Stimulated activated CD4-positive, alpha-beta T cell treated with anti-CD3 and anti-CD28 coated beads, Interleukin-15, amount 100 ng/mL, for 1 hour (primary cell): ENCODE measurements at places on chromosomes 1 and 21.

GRCh38 chr21:41501919-41502318 lies 6.0 kb downstream of the TMPRSS2 start:
- DNase-seq = no peak

DNA sequence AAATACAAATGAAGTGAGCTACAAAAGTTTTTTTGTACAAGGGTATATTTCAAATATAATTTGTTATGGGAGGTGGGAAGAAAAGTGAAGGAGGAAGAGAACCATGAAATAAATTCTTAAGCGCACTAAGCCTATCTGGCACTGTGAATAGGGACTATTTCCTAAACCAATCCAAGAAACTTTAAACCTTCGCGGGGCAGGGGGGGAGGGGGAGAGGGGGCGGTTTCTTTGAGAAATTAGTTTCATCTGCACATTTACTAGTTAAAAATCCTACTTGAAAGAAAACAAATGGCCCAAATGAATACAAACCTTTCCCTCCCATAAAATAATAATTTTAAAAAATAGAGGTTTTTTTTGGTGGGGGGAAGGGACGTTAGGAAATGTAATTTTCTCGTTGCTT lies 364 bp downstream of the GOLPH3L start:
- no peak for DNase-seq

GRCh38 chr1:207398986-207399385 lies 55.1 kb upstream of the CR2 start:
- DNase-seq = no peak

DNA sequence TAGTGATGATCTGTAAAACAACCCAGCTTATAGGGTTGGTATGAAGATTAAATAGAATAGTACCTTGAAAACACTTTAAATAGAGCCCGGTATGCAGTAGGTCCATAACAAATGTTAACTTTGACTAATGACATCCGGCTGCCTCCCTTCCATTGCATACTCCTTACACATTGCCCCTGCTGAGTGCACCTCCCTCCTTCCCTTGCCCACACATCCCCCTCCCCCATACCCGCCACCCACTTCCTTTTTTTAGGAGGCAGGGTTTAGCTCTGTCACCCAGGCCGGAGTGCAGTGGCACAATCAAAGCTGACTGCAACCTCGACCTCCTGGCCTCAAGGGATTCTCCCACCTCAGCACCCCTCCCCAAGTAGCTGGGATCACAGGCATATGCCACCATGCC lies 24.4 kb upstream of the ZC3H12A start:
- no peak for DNase-seq

GRCh38 chr1:71018791-71019190 lies 28.8 kb downstream of the PTGER3 start:
- no peak for DNase-seq

GRCh38 chr21:35014302-35015041 lies 34.6 kb downstream of the RUNX1 start:
- DNase-seq = no peak

DNA sequence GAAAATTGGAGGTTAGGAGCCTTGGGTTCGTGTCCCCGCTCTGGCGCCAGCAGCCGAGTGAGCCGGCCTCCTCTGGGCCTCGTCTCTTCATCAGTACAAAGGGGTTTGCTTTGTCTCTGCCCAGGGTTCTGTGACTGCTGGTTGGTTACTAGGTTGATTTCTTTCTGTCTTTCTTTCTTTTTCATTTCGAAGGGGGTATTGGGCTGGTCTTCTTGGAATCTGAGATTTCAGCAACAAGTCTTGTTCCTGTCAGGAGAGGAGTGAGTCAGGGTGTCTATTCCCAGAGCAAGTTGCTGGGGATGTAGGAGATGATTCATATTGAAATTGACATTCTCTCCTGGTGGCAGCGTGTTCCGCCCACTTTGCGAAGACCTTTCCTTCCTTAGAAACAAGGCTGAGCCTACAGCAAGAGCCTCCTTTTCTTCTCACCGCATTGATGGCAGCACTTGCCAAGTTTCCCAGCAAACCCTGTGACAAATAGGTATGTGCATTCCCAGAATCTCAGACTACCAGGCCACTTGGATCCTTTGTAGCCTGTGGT lies 79.2 kb downstream of the MAN1C1 start:
- DNase-seq = no peak

GRCh38 chr21:17501107-17502006 lies 11.5 kb upstream of the CXADR start:
- DNase-seq = no peak

- DNase-seq = no peak
Measured at GRCh38 chr1:87203904-87204303, 124.8 kb upstream of the LMO4 start.

- no peak for DNase-seq
Measured at GRCh38 chr1:22636353-22636752, at the start of gene C1QA. C1QA (plus strand) TSS chr1:22636628; CDS start chr1:22637617, 989 bp downstream.

- no peak for DNase-seq
Measured at GRCh38 chr1:216785737-216786136, 62.5 kb upstream of the ESRRG start.

- DNase-seq = no peak
Measured at GRCh38 chr1:7473223-7474142, 297.6 kb upstream of the VAMP3 start.

GRCh38 chr1:32701421-32701911 lies 1.1 kb downstream of the SYNC start:
- DNase-seq = no peak

GRCh38 chr1:37404711-37405110 lies 69.7 kb upstream of the ZC3H12A start:
- DNase-seq = no peak

DNA sequence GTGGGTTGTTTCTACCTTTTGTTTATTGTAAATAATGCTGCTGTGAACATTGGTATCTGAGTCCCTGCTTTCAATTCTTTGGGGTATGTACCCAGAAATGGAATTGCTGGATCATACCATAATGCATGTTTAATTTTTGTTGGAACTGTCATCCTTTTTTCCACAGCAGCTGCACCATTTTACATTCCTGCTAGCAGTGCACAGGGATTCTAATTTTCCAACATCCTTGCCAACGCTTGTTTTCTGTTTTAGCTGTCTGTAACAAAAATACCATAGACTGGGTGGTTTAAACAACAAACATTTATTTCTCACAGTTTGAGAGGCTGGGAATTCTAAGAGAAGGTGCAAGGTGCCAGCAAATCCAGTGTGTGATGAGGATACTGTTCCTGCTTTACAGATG lies 65.1 kb downstream of the RAVER2 start:
- no peak for DNase-seq

DNA sequence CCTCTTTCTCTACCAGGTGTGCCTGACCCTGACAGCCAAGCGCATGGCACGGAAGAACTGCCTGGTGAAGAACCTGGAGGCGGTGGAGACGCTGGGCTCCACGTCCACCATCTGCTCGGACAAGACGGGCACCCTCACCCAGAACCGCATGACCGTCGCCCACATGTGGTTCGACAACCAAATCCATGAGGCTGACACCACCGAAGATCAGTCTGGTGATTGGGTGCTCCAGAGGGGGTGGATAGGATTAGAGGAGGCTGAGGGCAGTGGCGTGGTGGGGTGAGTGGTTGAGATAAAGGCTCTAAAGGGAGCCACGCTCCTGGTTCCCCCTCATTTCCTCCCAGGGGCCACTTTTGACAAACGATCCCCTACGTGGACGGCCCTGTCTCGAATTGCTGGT lies 13.1 kb downstream of the ATP1A2 start:
- DNase-seq = no peak

GRCh38 chr21:45162809-45163208 lies 88.4 kb downstream of the ADARB1 start:
- DNase-seq = no peak

GRCh38 chr1:114828251-114828650 lies 26.4 kb upstream of the SYCP1 start:
- no peak for DNase-seq

DNA sequence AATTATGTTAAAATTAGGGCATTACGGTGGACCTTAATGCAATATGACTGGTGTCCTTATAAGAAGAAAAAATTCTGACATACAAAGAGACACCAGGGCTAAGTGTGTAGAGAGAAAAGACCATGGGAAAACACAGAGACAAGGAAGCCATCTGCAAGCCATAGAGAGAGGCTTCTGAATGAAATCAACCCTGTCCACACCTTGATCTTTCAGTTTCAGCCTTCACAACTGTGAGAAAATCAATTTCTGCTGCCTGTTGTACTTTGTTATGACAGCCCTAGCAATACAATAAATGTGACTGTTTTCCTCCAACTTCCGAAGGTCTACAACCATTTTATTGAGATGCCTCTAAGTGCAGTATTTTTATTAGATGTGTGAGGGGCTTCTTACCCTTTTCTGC lies 1407.2 kb downstream of the MRPL39 start:
- no peak for DNase-seq
